ENCODE measurements at places on chromosomes 6 and 20. TPM values are rescaled to one million over a fixed set of nuclear protein-coding genes. Genes with fewer than 3 reads are reported as not detected.

LPA gene
- 0.18 TPM for total RNA-seq

BPIFB4 gene
- not detected for total RNA-seq

MICB gene
- 23.2 TPM for total RNA-seq

OR2H1 gene
- total RNA-seq: not detected

MEP1A gene
- not detected for total RNA-seq

SLC17A1 gene
- total RNA-seq: not detected

SNAI1 gene
- total RNA-seq: 13.4 TPM

BPIFB2 gene
- total RNA-seq: not detected
